Gastroesophageal sphincter (tissue), 4 donors: ENCODE measurements at places on chromosomes 7 and 10. TPM values are rescaled to one million over a fixed set of nuclear protein-coding genes. Genes with fewer than 3 reads are reported as not detected.

GRCh38 chr7:130491841-130492522 lies at the start of gene MEST:
Gene MEST, plus strand, starts transcription at chr7:130492085. Its CDS starts 229 bp downstream, at chr7:130492314.
- ATAC-seq: no peak

DNA sequence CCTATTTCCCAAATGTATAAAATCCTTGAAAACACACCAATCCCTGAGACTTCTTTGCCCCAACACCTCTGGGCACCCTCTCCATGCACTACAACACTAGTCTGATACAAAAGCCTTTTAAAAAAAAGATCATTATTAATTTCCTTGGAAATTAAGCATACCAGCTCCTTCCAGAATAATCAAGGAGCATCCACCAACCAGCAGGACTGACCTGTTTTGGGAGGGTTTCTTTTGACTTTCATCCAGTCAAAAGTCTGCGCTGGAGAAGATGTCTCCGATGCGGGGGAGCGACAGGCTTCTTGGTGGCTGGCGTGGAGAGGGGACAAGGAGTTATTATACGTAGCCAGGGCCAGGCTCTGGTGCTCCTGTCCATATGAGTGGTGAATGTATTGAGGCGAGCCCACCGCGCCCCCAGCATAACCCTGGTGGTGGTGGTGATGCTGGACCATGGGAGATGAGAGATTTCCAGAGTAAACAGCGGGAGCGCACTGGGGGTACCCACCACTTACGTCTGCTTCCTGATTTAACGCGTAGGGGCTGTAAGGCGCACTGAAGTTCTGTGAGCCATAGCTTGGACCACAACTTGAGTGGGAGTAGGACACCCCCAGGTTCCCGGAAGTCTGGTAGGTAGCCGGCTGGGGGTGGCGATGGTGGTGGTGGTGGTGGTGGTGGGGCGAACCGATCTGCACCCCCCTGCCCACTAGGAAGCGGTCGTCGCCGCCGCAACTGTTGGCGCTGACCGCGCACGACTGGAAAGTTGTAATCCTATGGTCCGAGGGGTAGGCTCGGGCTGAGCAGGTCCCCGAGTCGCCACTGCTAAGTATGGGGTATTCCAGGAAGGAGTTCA lies 527 bp downstream of the HOXA1 start:
- ATAC-seq: no peak

The SH3PXD2A gene
- 39.5 TPM for total RNA-seq

DNA sequence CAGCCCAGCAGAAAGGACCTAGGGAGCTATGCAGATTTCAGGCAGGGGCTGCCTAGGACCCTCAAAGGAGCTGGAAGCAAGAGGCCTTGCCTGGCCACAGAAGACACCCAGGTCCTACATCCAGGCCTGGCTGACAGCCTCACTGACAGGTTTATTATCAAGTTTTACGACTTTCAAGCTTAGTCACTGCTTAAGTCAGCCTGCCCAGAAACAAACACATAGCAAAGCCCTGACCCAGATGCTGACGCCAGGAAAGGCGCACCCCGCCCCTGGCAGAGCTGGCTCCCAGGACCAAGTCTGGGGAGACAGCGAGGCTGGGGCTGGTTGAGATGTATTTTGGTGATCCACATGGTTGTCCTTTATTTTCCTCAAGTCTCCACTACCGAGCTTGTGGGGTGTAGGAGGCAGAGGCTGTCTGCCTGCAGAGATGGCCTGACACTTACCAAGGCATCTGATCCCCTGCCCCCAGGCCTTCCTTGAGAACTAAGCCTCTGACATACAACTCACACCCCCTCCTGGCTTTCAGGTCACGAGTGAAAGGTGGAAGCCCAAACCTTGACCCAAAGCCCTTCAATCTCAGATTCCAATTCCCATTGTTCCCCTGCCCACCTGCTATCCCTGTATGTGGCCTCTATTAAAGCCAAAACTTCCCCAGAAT lies 80.7 kb upstream of the EMX2 start:
- peak; percentile 77 for ATAC-seq

DNA sequence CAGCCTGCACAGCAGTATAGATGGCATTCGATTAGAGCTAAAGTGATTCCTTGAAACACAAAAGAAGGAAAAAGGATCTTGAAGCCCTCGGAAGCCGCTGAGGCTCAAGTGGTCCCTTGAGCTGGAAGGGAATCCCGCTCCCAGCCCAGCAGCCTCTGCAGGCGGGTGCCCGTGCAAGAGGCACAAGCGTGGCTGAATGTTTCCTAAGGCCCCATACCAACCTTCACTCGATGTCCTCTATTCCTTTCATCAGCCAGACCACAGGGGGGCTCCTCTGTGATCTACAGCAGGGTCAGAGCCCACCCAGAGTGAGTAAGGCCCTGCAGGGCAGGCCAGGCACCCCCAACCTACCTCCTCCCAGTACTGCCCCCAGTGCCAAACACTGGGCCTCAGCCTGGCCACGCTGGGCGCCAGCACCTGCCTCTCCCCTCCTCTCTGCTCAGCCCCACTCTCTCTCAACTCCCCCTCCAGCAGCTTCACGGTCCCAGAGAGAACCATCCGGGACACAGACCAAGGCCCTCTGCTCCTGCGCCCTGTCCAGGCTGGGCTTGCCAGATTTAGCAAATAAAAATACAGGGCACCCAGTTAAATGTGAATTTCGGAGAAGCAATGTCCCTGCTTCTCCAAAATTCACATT lies 30.5 kb downstream of the EBF3 start:
- no peak for ATAC-seq

DNA sequence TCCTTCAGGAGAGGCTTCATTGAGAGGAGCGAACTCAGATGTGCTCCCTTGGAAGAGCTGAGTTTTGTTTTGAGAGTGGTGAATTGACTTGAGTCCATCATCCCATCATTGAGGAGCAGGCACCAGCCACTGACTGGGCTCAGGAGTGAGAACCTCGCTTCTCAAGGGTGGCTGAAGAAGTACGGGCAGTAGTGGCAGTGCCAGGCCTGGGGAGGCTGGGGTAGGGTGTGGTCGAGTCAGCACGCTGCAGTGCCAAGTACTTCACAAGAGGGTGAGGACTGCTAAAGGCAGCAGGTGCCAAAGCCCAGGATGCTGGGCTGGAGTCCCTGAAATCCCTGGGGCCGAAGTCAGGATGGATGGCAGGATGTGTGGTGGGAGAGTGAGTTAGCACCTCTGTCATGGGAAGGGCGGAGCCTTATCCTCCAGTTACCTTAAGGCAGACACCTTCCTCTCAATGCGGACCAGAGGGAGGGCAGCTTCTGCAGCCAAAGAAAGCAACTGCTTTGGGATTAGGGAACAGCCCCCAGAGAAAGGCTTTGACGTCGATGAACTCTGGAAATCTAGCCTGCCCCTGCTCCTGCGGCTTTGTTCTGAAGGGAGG lies 210.3 kb downstream of the CAMK1D start:
- ATAC-seq: no peak

GRCh38 chr10:77614778-77615625 lies 22.6 kb downstream of the KCNMA1 start:
- peak; percentile 81 for ATAC-seq

- ATAC-seq: peak; percentile 91
Measured at GRCh38 chr10:5666008-5666840, at the start of gene ASB13. Gene ASB13, minus strand, starts transcription at chr10:5666595. Its CDS starts 44 bp downstream, at chr10:5666551.

The GPRIN2 gene
- total RNA-seq: 1.2 TPM

DNA sequence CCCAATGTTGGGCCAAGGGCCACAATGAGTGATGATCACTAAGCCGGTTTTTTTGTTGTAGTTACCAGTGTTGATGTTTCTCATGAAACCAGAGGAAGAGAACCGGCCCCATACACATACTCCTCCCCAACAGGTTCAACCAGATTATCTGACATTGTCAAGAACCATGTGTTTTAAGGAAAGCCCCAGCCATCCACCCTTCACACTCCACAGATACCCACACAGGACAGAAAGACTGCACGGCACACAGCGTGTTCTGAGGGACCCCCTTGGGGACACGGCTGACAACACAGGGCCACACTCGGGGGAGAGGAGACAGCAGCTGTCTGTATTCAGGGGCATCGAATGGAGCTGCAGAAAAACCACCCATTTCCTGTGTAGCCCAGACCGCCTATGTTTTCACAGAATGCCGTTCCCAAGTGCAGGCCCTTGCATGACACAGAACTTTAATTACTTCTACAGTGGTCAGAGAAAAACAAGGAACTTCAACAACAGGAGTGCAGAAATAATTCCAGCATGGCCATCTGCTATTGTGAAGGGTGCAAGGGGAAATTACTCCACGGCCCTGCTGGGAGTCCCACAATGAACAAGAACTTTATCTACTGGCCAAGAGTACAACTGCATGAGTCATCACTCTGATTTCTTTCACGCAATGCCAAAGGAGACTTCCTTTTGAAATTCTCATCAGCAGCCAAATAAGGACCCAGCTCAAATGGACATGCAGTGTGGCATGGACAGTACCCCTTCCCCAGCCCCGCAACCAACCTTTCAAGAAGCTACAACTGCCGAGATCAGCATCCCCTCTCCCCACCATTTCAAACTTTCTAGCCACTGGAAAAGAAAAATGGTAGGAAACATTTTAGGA lies 2.3 kb downstream of the KLF6 start:
- ATAC-seq: peak; percentile 50

GRCh38 chr7:25455683-25456251 lies 227.5 kb upstream of the NPVF start:
- ATAC-seq: no peak

The ARL4A gene
- 36.9 TPM for total RNA-seq

DNA sequence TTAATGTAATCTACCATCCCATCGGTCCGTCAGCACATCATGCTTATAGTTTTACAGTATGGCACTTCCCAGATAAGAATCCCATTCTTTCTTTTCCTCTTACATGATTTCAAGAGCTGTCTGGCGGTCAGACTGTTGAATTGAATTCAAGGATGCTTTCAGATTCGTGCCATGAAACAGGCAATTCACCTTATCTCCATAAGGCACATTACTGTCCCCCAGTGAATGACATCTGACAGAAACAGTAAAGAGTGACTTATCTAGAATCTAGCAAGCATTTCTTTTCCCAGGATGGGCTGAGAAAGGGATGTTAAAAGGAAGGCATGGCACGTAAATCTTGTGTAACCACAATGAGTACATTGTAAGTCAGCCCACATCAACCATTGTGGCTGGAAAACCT lies 61.1 kb upstream of the SEM1 start:
- ATAC-seq: no peak

GRCh38 chr7:31488562-31489203 lies 25.2 kb upstream of the ITPRID1 start:
- ATAC-seq: no peak

The NUTM2A gene
- 0.27 TPM for total RNA-seq
